ENCODE measurements at places on chromosomes 7 and 10.

DNA sequence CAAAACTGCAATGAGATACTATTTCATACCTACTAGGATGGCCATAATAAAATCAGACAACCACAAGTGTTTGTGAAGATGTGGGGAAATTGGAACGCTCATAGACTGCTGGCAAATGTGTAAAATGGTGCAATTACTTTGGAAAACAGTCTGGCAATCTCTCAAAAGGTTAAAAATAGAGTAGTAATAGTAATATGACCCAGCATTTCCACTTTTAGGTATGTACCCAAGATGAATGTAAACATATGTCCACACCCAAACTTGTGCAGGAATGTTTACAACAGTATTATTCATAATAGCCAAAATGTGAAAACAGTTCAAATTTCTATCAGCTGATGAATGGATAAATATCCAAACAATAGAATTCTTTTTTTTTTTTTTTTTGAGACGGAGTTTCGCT lies 731.6 kb upstream of the ANKRD30A start:
- no peak for DNase-seq

DNA sequence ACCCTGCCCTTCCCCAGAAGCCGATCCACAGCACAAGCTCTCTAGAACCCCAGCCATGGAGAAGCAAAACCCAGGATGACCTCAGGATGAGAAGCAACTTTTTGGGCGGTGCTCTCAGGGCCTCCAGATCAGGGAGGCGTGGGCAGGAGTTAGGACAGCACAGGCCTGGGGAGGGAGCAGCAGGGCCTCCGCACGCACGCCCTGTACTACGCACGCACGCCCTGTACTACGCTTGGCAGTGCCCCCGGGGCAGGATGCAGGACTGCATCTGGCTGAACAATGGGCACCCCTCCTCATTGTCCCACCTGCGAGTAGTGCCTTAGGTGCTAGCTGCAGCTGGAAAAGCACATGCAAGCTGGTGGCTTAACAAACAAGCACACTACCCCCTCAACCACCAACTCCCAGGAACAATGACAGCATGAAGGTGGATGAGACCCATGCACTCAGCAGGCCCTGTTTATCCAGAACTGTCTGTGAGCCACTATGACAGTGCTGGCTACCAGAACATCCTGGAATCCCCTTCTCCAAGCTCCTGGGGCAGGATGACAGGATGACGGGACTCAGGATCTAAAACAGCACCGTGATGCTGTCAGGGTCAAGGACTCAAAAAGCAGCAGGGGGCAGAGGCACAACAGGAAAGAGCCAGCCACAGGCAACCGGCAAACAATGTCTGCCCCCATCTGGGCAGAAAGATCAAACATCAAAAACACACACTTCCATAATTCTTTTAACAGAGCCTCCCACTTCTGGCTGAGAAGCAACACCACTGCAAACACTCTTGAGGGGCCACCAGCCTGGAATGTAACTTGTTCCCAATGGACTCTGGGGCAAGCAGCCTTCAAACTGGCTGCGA lies 11.8 kb downstream of the PODXL start:
- DNase-seq: no peak

DNA sequence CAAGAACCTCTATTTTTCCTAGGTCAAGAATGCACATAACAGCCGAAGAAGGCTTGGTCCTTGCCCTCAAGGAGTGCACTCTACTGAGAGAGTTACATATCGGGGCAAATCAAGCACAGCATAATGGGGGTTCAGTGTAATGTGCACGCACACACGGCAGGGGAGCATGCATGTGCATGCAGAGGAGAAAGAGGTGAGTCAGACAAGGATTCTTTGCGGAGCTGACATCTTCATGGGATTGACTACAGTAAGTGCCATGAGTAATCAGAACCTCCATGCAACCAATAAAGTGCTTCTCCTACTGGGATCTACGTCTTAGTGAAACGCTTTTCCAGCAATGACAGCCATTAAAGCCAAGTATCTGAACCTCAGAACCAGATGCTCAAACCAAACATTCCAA lies 123.6 kb downstream of the RNF216 start:
- no peak for DNase-seq

- DNase-seq: no peak
Measured at GRCh38 chr10:93337309-93337721, 144.8 kb downstream of the MYOF start.

GRCh38 chr10:45106236-45106856 lies 105.6 kb downstream of the ZNF22 start:
- no peak for DNase-seq

DNA sequence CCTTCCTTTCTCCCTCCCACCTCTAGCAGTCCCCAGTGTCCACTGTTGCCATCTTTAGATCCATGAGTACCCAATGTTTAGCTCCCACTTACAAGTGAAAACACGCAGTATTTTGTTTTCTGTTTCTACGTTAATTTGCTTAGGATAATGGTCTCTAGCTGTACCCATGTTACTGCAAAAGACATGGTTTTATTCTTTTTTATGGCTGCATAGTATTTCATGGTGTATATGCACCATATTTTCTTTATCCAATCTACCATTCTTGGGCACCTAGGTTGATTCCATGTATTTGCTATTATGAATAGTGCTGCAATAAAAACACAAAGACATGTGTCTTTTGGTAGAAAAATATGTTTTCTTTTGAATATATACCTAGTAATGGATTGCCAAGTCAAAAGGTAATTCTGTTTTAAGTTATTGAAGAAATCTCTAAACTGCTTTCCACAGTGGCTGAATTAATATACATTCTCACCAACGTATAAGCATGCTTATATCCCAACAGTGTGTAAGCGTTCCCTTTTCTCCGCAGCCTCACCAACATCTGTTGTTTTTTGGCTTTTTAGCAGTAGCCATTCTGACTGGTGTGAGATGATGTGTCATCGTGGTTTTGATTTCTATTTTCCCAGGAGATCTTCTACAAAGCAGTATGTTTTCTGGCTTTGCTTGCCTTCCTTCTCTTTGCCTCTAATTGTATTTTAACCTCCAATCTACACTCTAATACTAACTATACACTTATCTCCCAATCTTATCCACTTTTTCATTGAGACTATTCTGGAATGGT lies 179.5 kb upstream of the PHF14 start:
- DNase-seq: no peak

DNA sequence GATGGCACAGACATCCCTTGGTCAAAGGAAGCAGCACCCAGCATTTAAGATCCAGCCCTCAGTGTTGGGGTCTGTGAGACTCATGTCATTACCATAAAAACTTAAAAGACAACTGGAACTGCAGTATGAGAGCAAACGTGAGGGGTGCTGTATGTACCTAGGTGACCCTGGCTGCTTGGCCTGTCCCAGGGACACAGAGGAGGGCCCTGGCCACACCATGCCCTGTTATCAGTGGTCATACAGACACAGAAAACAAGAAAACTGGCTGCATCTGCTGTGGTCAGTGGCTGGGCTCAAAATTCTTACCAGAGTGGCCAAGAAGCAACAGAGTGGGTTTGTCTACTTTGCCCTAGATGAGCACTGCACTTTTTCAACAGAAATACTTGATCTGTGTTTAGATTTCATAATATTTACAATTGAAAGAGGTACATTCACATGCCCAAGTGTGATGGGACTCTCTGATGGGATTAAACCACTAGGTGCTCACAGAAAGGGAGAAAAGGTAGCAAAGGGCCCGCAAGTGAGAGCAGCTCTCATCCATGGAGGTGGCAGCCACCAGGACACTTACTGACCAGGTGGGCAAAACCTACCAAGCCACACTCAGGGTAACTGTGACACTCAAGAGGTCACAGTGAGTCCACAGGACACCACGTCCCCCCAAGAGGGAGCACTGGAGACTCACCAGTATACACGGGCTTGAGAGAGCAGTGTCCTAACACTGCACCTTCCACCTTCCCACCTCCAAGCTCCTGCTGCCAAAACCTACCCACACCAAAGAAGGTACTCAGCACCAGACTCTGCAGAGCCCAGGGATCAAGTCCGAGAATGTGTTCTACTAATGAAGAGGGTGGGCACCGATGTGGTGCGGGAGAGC lies 68.1 kb upstream of the CAMK2B start:
- DNase-seq: no peak

GRCh38 chr10:95133016-95133752 lies 60.9 kb upstream of the ACSM6 start:
- DNase-seq: peak; percentile 65

GRCh38 chr7:126803990-126804389 lies 448.8 kb downstream of the GRM8 start:
- no peak for DNase-seq

- DNase-seq: no peak
Measured at GRCh38 chr10:132507956-132508490, 29.6 kb upstream of the INPP5A start.

GRCh38 chr10:75099952-75100763 lies 11.3 kb upstream of the SAMD8 start:
- peak; percentile 30 for DNase-seq

GRCh38 chr7:70347463-70348254 lies 749.4 kb downstream of the AUTS2 start:
- DNase-seq: no peak

DNA sequence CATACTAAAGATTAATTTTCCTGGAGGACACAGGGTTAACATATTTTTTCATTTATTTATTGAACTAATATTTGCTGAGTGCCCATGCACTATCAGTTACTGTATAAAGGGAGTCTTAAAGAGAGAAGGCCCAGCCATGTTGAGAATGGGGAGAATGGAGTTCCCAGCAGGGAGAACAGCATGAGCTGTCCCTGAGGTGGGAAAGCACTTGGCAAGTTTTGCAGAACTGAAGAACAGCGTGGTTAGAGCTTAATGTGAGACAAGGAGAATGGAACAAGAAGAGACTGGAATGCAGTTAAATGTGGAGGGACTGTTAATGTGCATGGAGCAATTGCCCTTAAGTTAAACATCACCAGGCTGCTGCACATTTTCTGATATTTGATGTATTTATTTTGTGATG lies 435.4 kb downstream of the SUGCT start:
- DNase-seq: no peak

- no peak for DNase-seq
Measured at GRCh38 chr10:12062754-12063482, 5.8 kb upstream of the DHTKD1 start.

- DNase-seq: no peak
Measured at GRCh38 chr7:39233851-39234529, 256.3 kb downstream of the POU6F2 start.

- DNase-seq: no peak
Measured at GRCh38 chr10:80188713-80189112, 16.6 kb downstream of the ANXA11 start.

DNA sequence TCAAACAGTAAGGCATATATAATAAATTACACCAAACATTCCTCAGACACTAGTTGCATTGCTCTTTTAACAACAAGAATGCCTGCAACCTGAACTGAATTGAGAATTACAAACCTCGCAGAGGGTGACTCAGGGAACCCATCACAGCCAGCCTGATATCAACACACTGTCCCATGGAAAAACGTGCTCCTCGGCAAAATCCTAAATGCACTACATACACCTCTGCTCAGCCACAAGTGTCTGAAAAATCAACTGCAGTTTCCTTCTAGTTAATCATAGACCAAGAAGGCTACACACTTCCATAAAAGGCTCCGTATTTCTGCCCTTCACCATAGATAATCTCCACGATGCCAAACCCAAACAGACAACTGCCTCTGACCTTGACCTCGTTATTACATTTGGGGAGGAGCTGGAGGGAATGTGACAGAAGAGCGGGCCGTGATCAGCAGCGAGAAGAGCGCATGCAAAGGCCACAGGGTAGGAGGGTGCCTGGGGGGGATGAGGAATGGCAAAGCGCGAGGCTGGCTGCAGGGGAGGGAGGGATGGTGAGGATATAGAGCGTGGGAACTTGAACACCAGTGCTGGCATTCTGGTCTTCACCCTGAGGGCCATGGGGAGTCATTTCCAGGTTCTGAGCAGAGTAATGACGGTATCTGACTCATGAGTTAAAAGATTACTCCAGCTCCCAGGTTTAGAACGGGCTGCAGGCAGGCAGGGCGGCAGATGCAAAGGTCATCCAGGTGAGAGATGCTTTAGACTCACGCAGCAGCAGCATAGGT lies 201.9 kb upstream of the FRMD4A start:
- DNase-seq: no peak

GRCh38 chr10:104641187-104641936 lies at the start of gene SORCS3:
Gene SORCS3, plus strand, starts transcription at chr10:104641290.
- DNase-seq: no peak

DNA sequence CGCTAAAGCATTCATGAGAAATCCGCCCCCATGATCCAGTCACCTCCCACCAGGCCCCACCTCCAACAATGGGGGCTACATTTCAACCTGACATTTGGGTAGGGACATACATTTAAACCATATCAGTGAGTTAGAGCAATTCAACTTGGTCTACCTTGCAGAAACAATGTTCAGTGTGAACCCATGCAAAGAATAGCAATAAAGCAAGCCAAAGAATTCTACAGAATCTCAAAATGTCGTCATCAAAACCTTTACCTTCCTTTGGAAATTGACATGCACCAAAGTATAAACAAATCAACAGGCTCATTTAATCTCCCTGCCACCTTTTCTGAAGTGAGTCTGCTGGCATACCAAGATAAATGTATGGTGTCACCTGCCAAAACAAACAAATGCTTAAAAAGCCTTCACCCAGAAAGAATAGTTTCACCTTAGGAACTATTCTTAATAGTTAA lies 68.8 kb upstream of the ABLIM1 start:
- no peak for DNase-seq

DNA sequence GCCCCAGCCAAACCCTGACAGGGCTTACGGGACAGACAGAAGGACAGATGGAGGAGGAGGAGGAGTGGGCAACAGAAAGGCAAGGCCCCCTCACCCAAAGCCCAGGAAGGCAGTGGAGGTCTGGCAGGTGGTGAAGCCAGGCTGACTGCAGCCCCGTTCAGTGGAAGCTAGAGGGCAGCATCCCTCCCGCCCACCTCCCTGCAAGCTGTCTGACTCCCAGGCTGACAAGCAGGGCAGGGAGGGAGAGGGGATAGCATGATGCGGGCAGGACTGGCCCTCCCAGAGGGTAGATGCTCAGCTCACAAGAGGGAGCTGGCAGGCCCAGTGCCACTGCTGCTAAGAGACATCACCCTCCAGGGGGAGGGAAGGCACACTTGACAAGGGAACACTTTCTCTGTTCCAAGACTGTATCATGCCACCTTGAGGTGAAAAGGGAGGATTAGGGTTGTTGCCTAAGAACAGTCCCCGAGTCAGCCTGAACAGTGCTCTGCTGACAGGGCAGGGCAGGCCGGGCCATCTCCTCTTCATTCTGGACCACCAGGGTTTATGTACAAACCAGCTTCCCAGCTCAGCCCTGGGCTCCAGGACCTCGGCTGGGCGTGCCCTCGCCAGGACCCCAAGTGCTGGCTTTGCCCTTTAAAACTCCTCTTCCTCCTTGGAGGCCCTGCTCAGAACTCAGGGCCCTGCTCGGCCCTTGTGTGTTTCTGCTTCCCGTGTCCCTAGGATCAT lies 61.8 kb downstream of the RASGEF1A start:
- DNase-seq: peak; percentile 64
